Stimulated activated CD8-positive, alpha-beta memory T cell treated with anti-CD3 and anti-CD28 coated beads, Interleukin-4, amount 100 ng/mL, for 1 hour (primary cell): ENCODE measurements at places on chromosomes 4 and X.

- DNase-seq: no peak
Measured at GRCh38 chr4:37649268-37649667, 36.9 kb downstream of the RELL1 start.

DNA sequence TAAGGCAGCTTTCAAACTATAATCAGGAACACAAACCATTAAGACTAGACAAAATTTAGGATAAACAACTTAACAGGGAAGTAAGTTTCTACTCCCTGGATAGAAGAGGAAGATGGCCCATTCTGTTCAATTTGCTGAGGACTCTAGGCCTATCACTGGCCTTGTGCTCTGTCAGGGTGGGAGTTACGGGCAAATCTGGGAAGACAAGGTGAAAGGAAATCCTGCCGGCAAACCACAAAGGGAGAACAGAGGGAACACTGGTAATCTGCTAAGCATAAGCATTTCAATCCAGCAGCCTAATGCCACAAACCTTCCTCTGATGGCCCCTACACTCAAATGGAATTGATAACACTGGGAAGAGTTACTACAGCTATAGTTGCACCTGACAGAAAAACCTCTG lies 8.3 kb downstream of the GPR82 start:
- DNase-seq: no peak

DNA sequence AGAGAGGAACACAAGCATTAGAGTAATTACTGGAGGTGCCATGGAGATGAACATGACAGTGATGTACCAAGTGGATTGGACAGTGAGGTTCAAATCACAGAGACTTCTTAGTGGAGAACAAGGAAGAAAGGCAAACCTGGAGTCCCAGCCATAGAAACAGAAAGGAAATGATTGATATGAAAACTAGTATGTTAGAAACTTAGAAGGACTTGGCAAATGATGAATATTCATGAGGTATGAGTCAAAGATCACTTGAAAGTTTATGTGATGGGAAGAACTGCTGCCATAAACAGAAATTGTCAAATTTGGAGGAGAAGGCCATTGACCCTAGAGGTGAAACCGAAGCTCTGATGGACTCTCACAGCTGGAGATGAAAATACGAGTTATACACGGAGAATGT lies 88.2 kb downstream of the PHOX2B start:
- no peak for DNase-seq

- DNase-seq: no peak
Measured at GRCh38 chrX:22021751-22022324, 10.3 kb upstream of the PHEX start.

DNA sequence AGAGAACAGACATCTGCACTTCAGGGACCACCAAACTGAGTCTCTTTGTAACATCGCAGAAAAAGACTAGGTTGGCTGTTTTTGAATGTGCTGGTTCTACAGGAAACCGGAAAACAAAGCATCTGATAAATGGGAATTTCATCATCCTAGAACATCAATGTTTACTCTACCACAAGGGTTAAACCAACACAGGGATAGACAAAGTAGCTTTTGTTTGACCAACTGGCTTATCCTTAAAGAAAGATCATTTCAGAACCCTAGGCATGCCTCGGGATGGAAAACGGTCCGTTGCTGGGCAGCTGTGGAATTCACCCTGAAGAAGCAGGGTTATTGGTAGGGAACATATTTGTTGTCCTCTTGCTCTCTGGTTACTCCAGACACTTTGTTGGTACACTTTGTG lies 2355.5 kb upstream of the AGA start:
- DNase-seq: no peak

DNA sequence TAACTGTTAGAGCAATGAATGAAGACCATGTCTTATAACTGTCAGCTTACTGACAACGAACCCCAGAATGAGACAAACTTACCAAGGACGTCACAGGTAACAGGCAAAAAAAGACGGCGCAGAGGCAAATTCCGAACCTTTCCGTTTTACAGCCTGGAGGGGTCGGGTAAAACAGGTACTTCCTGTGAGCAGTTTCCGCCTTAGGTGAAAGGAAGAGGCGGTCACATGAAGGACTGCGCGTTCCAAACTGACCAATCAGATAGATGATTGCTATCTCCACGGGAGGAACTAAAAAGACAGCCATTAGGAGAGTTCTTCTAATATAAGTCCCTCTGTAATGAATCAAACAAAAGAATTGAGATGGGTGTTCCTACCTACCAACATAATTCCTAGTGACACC lies at the start of gene COX7B2:
COX7B2 (minus strand) TSS at position 168 of the 400 bp plus-strand sequence. CDS start 174,053 bp downstream, outside the sequence.
- no peak for DNase-seq

- DNase-seq: no peak
Measured at GRCh38 chrX:53039236-53039635, 9.4 kb upstream of the GPR173 start.

GRCh38 chr4:53055716-53056403 lies 193.7 kb downstream of the RASL11B start:
- no peak for DNase-seq

- no peak for DNase-seq
Measured at GRCh38 chrX:153538424-153538823, 21.0 kb downstream of the ATP2B3 start.
